ENCODE measurements at places on chromosomes 5 and 9.
A peak's percentile ranks its signal among the peaks of the same experiment; 100 is the strongest.

- no peak for ATAC-seq
Measured at GRCh38 chr5:179475208-179475751, 75.1 kb upstream of the RUFY1 start.

DNA sequence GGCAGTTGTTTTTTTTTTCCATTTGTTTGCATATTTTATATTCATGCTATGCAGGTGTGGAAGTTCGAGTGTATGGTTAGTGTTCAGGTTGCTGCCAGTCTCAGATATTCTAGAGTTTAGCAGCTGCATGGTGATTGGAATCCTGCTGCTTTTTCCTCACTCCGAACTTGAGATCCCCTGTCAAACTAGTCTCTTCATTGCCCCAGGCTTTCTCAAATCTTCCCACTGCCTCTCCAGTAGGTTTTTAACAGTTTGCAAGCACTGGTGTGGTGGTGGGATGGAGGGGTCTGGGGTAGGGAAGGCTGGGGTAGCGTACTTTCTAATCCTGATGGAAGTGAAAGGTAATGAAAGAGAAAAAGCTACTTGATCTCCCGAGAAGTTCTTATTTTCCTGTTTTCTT, 112.9 kb downstream of the CHSY3 start:
- ATAC-seq = no peak

- no peak for ATAC-seq
Measured at GRCh38 chr5:27516437-27516836, 478.1 kb upstream of the CDH9 start.

DNA sequence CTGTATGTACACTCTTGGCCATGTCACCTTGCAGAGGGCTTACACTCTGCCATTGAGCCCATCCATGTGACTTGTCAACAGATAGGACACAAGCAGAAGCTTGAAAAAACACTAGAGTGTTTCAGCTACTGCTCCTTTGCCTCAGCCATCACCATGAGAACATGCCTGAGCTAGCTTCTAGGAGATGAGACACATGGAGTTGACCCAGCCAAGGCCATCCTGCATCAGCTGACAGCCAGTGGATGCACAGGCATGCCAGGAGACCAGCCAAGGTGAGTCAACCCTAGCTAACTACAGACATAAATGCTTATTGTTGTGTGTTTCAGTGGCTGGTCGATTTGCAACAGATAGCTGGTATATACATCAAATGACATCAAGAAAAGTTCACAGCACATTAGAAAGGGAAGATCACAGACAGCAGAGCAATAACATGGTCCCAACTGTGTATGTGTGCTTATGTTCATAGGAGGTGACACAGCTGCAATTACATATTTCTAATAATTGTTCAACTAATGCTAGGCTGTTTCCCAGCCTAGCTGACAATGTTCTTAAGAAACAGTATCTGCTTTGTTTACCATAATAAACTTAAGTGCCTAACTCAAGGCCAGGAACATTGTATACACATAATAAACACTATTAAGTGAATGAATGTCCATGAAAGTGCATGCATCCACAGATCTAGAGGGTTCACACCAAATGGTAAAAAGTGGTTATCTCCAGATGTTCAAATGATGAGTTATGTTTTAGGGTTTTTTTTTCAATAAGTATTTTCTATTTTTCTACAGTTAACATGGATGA, 105.7 kb downstream of the SPOCK1 start:
- ATAC-seq = no peak

DNA sequence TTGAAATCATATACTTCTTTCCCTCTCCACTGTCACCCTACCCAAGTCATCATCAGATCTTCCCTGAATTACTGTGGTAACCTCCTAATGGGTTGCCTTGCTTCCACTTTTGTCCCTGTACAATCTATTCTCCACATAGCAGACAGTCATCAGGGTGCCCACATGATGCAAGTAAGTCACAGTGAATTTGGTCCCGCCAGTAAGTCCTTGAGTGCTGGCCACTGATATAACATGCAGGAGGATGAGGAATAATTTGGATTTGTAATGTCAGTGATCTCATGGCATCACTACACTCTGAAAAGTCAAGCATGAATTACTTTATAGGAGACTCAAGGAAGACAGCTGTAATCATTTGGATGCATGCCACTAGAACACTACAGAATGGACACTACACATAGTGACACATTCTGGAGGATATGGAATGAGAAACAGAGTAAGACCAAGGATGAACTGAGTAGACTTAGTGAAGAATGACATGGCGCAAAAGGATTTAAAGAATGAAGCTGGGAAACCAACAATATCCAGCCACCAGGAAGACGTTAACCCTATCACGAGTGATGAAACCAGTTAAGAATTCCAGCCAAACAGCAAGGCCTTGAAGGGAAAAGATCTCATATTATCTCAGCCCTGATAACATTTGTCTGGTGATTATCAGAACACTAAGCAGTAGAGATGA, 28.6 kb downstream of the MARCHF3 start:
- peak; percentile 88 for ATAC-seq

GRCh38 chr9:35962126-35962906, 4.4 kb upstream of the OR2S2 start:
- peak; percentile 94 for ATAC-seq

- peak; percentile 52 for ATAC-seq
Measured at GRCh38 chr9:33025572-33026342, 684 bp downstream of the DNAJA1 start.

GRCh38 chr9:110588296-110588695, 8.8 kb upstream of the SVEP1 start:
- no peak for ATAC-seq

- no peak for ATAC-seq
Measured at GRCh38 chr9:126463426-126463825, 136.8 kb downstream of the MVB12B start.
